NCI-H460 (cell line): ENCODE measurements at places on chromosomes 7 and 10.

DNA sequence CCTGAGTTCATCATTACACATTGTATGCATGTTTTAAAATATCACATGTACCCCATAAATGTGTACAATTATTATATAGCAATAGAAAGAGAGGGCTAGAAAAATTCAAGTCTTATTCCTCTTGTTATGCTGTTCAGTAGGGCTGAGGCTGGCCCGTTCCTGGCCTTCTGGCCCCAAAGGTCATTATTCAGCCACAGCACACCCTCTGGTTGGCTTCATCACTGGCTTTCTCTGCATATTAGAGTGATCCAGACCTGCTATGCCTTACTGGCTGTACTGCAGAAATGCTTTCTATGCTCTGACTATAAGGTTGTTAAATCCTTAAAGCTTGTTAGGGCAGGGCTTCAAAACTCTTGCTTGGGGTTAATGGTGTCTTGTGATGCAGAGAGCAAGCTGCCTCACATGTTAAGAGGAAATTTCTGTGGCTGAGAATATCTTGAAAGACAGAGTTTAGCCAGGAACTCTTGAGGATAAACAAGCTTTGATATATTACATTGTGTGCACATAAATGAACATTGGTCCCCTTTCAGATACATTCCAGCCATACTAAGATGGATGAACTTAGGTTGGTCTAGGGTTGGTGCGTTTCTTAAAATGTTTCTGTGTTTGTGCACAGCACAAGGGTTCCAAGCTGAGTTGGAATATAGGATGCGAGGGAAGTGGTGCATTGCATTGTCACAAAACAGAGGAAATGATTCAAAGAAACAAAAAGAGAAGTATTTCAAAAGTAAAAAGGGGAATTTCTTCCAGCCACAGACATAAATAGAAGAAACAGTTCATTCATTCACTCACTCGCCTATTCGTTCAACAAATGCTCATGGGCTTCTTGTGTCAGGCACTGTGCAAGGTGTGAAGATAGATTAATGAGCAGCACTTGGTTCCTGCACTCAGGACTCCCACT, 61.6 kb upstream of the WDR11 start:
- DNase-seq, result no peak

GRCh38 chr10:63812501-63812900, 291.3 kb downstream of the REEP3 start:
- no peak for DNase-seq

DNA sequence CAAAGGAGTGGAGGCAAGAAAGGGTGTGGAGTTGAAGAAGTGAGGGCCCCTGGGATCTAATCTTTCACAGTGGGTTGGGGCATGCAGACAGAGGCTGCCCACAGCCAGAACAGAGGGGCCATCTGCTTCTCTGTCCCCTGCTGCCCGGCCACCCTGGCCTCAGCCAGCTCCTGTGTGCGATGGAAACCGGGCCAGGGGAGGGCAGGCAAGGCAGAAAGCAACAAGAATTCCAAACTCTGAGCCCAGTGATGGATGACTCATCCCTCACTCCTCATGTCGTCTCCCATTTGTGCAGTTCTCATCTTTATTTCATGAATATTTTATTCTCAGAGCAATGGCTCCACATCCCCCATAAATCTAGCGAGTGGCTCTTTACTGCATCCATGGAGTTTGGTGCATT, 757.1 kb downstream of the GRID1 start:
- DNase-seq, result no peak

DNA sequence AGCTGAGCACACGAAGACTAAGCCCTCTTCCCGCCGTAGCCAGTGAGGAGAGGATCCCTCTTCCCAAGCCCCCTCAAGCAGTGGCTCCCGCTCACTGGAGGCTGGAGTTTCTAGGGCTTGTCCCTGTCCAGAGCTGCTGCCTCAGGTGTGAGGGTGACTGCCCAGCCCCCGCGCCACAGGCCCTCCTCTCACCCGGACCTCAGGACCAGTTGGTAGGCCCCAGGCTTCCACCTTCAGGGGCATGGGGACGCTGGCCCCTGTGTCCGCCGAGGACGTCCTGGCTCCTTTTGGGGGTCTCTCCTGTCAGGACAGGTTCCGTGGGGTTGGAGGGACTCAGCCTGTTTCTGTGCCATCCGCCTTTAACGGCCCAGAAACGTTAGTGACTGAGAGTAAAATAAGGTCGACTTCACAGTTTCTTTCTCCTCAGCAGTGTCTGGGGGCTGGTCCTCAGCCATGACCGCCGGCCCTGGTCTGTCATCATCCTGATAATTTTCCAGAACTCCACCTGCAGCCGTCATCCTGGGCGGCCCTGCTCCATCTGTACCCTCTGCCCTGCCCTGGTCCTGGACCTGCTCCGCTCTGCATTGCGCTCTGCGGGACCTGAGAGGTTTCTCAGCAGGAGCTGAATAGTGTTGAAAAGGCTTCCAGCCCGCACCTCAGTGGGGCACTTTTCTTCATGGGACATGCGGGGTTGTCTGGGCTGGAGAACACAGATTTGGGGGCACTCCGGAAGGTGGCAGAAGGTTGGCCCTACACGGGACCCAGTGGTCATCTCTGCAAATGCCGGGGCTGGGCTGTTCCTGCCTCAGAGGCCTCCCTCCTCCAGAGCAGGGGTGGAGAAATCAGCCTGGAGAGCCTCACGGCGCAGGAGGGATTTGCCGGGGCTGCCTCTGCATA, 36.0 kb upstream of the FAM20C start:
- no peak for DNase-seq

DNA sequence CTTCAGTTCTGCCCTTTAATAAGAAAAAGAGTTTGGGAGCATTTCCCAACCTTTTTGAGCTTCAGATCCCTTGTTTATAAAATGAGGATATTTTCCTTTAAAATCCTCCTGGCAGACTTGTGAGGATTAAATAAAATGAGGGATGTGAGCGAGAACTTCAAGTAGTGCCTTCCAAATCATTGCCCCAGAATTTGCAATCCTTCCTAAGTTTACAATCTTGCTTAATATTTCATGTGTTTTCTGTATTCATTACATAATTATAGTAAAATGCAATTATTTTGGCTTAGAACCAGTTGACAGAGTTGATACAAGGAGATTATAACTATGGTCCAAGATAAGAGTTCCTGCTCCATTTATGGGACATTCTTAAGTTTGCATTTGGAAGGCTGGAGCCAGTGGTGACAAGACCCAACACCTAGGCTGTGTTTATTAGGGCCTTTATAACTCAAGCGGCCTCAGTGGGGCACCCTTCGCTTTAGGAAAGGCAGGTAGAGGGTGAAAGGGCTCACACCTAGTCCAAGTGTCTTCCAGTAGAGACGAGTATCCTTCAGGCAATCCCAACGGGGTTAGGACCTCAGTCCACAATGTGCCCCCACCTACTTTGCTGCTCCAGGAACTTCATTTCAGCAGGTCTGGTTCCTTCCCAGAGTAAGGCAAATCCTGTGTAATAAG, 317.5 kb downstream of the WDR11 start:
- DNase-seq, result no peak

DNA sequence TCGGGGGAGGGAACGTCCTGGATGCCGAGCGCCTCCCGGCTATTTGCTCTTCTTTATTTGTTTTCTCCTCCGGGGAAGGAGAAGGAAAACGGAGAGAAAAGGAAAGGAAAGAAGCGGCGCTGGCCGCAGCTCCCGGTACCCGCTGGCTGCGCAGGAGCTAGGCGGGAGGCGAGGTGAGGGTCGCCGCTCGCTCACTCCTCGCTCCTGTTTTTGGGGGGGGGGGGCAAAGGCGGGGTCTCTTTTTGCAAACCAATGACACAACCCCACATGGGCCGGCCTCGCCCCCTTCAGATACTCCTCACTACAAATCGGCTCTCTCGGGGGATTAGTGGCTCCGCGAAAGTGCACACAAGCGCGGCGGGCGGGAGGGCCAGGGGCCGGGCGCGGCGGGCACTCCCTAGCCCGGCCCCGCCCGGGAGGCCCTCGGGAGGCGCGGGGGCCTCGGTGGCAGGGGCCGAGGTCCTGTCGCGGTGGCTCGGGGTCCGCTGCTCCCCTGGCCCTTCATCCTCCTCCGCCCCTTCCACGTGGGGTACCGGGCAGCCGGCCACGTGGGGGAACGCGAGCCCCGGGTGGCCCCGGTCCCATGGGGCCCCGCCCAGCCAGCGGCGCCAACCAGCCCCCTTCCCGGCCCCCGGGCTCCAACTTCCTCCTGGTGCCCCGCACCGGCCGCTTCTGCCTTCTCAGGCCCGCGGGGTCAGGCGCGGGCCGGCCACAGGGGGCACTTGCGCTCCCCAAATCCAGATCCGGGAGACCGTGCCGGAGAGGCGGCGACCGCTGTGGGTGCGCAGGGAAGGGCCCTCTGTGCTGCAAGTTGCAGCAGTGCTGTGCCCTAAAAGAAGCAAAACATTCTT, 718 bp upstream of the CTBP2 start:
- DNase-seq, result peak; percentile 75

DNA sequence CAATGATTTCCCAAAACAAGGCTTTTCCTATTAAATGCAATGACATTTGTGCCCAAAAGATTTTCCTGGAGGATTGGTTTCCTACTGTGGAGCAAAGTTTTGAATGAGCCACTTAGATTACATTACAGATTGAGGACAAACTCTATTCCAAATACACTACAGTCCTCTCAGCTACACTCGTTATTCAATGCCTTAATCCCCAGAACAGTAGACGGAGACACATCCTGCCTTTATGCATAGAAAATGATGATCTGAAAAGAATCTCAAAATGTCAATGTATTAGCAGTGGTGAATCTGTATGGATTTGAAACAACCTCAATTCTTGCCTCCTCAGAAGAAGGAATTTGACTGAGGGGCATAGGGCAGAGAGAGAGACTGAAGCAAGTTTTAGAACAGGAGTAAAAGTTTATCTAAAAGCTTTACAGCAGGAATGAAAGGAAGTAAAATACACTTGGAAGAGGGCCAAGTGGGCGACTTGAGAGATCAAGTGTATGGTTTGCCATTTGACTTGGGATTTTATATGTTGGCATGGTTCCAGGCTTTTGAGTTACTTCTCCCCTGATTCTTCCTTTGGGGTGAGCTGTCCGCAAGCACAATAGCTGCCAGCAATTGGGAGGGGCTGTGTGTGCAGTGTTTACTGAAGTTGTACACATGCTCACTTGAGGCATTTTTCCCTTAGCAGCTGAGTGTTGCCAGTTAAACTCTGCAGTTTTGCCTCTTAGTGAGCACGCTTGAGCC, 891.9 kb upstream of the MBL2 start:
- peak; percentile 1 for DNase-seq

- DNase-seq, result no peak
These were observed 213.0 kb downstream of the DNAJB6 start for GRCh38 chr7:157549612-157550299.

DNA sequence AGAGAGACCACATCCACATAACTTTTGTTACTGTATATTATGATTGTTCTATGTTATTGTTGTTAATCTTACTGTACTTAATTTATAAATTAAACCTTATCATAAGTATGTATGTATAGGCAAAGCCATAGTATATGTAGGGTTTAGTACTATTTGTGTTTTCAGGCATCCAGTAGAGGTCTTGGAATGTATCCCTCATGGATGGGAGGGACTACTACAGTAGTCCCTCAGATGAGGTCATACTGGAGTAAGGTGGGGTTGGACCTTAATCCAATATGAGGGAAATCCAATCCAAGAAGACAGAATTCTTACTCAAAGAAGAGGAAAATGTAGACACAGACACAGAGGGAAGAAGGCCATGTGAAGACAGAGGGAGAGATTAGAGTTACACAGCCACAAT, 34.1 kb upstream of the MALRD1 start:
- no peak for DNase-seq

GRCh38 chr7:70620333-70621055, 511.4 kb upstream of the GALNT17 start:
- DNase-seq, result no peak

DNA sequence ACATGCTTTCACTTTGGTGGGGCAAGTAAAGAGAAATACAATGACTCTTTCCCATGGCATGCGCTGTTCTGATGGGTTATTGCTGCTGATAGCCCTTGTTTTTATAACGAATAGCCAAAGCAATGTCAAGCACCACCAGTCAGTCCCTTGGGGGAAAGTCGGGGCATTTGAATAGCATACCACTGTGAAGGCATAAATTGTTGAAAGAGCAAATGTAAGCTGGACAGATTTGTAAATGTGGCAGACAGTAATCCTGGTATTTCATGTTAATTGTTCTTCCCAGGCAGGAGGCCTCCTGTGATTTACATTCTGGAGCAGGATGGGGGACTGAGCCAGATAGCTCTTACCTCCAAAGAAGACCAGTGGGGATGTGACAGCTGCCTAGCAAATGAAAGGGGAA, 293.3 kb downstream of the ADRA2A start:
- DNase-seq, result no peak

DNA sequence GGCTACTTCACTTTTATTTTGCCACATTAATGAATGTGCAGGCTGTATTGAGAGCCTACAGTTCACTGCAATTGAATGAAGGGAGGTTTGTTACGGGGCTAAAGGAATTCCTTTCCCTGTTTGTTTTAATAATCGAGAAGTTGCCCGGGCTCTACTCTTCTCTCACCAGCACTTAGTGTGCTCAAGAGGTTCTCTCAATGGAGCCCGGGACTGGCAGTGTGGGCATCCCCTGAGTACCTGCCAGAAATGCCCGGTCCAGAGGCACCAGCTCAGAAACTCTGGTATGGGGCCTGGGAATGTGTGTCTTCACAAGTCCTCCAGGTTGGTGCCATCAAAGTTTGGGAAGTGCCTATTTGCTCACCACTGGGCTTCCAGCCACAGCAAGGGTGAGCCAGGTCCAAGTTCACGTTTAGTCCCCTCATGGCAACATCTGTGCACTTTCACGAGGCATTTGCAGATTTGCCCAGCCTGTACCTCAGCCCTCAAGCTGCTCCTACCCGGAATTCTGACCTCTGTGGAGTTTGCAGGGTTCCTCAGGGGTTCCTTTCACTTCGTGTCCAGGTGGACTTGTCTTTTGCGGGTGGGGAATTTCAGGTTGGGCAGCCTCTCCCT, 622.4 kb downstream of the SDK1 start:
- DNase-seq, result no peak

GRCh38 chr7:77403957-77404356, 12.2 kb downstream of the GSAP start:
- DNase-seq, result no peak

DNA sequence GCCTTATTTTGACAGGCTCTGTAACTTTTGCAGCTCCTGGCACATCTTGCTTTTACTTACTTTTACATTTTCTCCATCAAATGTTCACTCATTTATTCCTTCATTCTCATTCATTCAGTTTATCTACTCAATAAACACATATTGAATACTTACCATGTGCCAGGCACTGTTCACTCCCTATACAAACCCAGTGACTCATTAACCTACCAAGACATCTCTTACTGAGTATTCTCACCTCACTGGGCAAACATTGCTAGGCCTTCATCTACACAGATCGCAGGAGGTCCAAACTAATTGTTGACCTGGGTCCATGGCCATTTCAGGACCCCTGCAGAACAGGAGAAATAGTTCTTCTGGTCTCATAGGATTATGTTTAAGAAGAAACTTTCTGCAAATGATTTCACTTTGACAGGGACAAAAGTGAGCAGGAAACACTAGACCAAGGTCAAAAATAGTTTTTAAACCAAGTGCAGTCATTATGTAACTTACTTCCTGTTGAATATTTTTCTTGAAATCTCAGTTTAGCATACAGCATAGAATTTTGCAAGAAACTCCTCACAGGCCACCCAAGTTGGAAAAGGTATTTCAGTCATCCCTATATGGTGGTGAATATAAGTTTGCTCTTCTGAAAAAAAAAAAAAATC, 17.6 kb downstream of the SLC26A4 start:
- no peak for DNase-seq
